ENCODE measurements at places on chromosomes 7 and 10.

- DNase-seq: no peak
These were observed 9.6 kb downstream of the PKD1L1 start for GRCh38 chr7:47938574-47939165.

GRCh38 chr10:95444792-95445191, 116.4 kb downstream of the SORBS1 start:
- no peak for DNase-seq

GRCh38 chr7:108004220-108005142, 1.5 kb upstream of the LAMB1 start:
- DNase-seq: peak; percentile 19

- peak; percentile 98 for DNase-seq
These were observed 67.8 kb downstream of the SLC13A1 start for GRCh38 chr7:123131961-123132360.

- DNase-seq: peak; percentile 47
These were observed 1.6 kb downstream of the DENND11 start for GRCh38 chr7:141700296-141700847.

DNA sequence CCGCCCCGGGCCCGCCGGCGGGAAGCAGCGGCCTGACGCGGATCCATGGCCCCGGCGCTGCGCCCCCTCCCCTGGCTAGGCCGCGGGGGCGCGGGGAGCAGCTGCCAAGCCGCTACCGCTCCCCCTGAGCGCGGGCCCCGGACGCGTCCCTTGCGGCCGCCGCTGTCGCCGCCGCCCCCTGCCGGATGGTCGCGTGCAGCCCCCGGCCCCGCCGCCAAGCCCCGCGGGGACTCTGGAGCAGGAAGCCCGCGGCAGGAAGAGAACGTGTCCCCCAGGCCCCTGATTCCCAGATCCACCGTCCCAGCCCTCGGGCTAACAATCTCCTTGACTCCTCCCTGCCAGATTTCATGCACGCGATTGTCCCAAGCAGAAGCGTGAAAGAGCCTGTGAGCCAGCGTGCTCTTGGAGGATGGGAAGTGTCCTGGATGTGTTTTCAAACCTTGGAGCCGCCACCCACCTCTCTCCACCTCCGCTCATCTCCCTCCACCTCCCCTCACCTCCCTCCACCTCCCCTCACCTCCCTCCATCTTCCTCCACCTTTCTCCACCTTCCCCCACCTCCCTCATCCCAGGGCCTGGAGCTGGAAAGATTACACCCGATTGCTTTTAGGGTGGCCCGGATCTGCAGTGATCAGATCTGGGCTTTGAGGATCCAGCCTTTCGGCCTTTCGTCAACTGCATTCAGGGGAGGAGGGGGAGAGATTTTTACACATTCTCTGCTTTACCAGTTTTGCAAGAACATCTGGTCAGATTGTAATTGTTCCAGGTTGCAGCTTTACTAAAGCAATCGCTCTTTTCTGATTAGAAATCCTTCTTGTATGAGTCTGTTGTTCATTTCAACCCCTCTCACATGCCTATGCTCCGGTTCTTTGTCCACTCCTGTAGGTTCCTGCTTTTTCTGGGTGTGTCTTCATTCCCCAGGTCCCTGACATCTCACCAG, 570 bp upstream of the PRTFDC1 start:
- peak; percentile 68 for DNase-seq

DNA sequence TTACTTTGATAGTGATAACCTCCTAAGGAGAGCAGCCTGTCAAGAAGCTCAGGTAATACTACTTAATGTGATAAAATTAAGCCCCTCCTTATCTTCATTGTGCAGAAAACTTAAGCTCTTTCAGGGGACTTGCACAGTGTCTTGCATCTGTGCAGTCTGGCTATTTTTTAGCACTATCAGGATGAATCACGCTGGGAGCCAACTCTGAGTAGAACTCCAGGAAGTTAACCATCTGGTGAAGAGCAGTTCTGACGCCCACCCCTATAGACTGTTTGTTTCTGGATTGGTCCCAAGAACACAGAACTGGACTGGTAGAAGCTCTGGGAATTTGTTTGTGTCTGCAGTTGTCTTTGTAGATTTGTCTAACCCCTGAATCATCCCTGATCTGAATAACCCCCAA, 41.9 kb downstream of the AGK start:
- DNase-seq: peak; percentile 11

DNA sequence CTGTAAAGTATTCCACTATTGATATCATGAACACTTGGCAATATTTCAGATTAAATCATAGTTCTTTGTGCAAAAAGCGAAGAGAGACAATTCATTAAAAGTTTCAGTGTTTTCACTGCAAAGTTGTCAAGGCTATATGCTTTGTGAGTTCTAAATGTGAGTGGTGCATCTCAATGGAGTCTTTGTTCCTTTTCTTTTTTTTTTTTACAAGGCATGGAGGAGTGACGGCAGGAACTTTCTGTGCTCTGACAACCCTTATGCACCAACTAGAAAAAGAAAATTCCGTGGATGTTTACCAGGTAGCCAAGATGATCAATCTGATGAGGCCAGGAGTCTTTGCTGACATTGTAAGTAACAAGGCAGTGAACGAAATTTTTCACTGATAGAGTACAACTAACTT, 84.5 kb downstream of the AASS start:
- DNase-seq: no peak

GRCh38 chr10:50512214-50512595, 111.6 kb downstream of the SGMS1 start:
- DNase-seq: no peak

- DNase-seq: no peak
These were observed 12.7 kb downstream of the MYO1G start for GRCh38 chr7:44965937-44966730.

- DNase-seq: no peak
These were observed 14.8 kb downstream of the NPS start for GRCh38 chr10:127563718-127564553.

GRCh38 chr7:36604806-36605205, 119.5 kb downstream of the AOAH start:
- DNase-seq: peak; percentile 65

DNA sequence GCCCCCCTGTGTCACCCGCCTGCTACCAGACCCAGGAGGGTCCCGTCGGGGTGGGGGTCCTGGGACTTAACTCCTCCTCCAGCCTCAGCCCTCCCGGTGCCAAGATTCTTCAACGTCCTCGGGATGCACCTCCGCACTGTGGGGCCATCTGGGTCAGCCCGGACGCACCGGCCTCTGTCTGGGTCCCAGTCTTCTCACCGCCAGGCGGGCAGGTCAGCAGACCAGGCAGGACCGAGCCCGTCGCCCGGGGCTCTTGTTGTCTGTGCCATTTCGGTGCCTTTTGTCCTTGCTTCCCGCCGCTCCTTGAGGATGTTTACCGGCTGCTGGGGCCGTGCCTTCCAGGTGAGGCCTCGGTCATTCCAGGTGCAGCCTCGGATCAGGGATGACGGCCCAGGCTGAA, 32.1 kb upstream of the PSMG3 start:
- no peak for DNase-seq

GRCh38 chr7:1068619-1069018, 19.3 kb upstream of the GPER1 start:
- no peak for DNase-seq

- DNase-seq: no peak
These were observed 517.5 kb downstream of the KIF20B start for GRCh38 chr10:90218846-90219245.

DNA sequence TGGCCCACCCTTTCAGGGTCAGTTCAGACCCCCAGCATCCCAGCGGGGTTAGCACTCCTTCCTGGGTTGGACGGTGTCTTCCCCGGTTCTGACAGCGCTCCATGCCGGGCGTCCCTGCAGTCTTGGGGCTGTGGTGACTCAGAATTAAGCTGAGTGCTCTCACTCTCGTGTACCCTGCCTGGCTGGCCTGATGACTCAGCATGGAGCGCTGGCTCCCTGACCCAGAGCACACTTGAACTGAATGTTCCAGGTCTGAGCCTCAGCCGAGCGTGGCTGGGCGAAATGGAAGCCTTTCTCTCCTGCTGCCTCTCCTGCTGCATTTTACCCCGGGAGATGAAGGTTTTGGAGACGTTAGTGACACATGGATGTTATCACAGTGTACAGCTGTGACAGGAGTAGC, 7.1 kb downstream of the BAG3 start:
- DNase-seq: peak; percentile 89

- DNase-seq: peak; percentile 63
These were observed 2.0 kb upstream of the HEPACAM2 start for GRCh38 chr7:93228302-93228701.

DNA sequence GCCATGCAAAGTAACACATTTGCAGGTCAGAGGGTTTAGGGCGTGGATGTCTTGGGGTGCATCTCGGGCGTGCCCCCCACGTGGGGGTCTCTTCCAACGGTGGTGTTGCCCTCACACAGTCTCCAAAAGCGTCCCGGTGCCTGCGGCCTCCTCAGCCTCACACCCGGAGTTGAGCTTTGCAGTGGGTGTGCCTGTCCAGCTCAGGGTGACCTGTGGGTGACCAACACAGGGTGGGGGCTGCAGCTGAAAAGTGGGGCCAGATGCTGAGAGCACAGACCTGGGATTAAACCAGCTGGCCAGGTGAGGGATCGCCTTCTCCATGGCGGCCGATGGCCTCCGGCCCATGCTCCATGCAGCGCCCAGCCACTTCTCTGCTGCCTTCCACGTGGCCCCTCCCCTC, 63.1 kb downstream of the PWWP2B start:
- no peak for DNase-seq

GRCh38 chr10:60502621-60503020, 112.9 kb upstream of the ANK3 start:
- DNase-seq: no peak

GRCh38 chr10:25130906-25131305, 43.9 kb upstream of the GPR158 start:
- DNase-seq: no peak
